Umbilical cord (tissue), 2 donors: ENCODE measurements at places on chromosomes 13 and 19. TPM values are rescaled to one million over a fixed set of nuclear protein-coding genes. Genes with fewer than 3 reads are reported as not detected.
A peak's percentile ranks its signal among the peaks of the same experiment; 100 is the strongest.

- peak; percentile 94 for DNase-seq
Observed at GRCh38 chr19:17292301-17293074, 10.7 kb downstream of the ABHD8 start.

DNA sequence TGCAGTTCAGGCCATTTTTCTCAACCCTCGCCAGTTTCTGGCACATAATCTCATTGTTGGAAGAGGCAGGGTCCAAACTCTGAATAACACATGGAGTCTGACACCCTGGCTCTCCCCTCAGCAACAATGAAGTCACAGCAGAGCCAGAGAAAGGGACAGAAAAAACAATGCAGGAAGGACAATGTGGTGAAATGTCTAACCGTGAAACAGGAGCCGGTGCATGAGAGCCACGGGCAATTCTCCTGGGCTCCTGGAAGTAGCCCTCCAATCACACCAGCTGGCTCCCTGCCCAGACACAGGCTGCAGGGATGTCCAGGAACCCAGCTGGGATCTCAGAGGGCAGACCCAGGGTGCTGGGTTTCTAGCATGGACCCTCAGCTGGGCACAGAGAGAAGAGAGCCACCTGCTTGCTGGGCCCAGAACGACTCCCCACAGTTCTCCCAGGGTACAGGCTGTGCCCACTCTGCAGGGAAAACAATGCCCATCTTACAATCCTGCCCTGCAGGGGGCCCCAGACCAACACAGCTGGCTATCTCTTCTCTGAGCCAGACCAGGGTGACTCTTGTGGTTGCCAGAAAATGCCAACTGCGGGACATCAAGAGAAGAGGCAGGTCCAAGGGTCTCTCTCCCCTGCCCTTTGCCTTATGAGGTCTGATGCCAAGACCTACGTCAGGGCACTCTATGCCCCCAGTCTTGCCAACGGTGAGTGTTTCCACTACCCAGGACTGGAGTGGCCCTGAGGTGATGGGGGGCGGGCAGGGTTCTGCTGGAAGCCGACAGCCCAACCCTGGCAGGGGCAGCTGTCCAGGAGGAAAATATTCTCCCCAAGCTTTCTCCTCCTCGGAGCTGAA is 64.5 kb downstream of the CEBPG start:
- no peak for DNase-seq

DNA sequence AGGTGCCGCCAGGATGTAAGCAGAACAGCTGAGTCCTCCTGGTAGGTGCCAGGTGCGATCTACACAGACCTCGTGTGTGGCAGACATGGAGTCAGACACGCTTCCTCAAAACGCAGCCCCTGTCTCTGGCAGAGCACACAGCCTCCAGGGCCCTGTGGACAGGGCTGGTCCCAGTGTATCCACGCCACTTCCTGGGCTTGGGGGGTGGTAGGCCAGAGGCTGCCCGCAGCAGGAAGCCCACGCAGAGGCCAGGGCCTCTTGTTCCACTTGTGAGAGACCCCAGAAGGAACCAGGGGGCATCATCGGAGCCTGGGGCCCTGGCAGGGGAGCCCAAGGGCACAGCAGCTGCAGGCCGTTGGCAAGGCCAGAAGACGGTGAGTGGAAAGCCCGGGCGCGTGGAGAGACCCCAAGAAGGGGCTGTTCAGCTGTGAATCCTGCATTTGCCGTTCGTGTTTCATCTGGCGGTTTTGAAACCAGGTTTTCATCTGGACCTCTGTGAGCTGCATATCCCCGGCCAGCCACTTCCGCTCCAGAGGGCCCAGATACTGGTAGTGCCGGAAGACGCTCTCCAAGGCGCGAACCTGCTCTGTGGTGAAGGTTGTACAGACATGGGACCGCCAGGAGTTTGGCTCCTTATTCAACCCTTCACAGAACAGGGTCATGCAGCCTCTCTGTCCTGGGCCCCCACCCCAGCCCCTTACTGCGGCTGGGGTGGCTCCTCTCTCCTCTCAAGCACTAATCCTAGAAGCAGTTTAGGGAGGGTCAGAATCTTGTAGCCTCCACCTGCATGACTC is 25.1 kb upstream of the SLITRK1 start:
- no peak for DNase-seq

DNA sequence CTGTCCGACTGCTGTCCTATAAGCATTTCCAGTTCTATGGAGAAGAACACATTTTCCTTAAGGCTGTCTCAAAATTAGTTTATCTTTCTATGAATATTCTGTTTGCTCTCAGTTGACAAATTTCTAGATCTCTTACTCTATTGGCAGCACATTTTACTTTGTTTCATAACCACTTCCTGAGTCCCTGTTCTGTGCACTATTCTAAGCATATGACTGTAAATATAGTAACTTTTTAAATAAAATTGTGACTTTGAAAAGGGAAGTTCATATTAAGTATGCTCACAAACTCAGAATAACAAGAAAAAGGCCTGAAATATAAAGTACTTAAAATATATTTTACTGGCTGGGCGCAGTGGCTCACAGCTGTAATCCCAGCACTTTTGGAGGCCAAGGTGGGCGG is 56.5 kb upstream of the HTR2A start:
- DNase-seq, result no peak

GRCh38 chr19:55113570-55114039 is 3.8 kb downstream of the PPP1R12C start:
- DNase-seq, result peak; percentile 94

DNA sequence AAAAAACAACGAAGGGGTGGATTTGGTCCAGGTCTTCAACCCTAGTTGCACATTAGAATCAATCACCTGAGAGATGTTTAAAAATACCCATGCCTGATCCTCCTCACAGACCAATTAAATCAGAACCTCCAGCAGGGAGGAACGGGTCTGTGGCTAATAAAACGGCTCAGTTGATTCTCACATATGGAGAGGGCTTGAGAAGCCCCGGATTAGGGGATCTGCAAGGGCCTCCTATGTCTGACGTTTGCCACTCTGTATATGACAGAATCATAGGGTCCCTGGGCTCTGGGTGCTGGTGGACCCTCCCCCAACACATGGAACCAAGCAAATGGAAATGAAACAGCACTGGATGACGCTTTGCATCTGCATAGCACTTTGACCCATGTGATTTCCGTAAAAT is 36.7 kb upstream of the C13orf42 start:
- no peak for DNase-seq

DNA sequence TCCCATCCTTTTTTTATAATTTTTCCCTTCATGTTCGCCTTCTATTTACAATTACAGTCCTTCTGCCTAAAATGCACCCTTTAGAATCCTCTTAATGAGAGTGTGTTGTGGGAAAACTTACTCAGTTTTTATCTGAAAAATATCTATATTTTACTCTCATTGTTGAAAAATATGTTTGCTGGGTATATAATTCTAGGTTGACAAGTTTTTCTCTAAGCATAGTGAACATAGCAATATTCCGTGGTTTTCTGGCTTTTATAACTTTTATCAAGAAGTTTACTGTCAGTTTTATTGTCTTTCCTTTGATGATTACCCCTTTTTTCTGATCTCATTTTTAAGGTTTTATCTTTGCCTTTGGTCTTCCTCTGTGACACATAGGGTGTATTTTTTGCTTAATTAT is 57.3 kb downstream of the UQCRFS1 start:
- DNase-seq, result no peak

Gene GPC6
- total RNA-seq, result 37.6 TPM

- peak; percentile 59 for DNase-seq
Observed at GRCh38 chr13:21074546-21074945, 13.2 kb upstream of the LATS2 start.

- no peak for DNase-seq
Observed at GRCh38 chr13:109859216-109859835, 72.9 kb upstream of the IRS2 start.

Gene ZNF763
- 11.6 TPM for total RNA-seq

DNA sequence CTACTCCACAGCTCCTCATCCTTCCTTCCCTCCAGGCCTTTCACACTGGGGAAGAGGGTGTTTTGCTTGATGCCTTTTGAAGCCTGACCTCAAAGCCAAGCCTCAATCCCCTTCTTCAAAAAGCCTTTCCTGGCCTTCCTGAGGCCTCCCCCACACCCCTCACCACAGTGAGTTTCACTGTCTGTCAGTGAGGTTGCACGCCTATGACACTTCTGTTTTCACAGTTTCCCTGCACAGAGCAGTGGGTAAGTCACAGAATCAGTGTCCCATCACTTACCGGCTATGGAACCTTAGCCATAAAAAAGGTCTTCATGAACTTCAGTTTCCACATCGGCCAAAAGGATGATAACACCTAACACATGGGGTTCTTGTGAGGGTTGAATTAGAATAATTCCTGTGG is 371.4 kb downstream of the UQCRFS1 start:
- DNase-seq, result no peak

Gene SYNGR4
- total RNA-seq, result not detected

Gene U2AF1L4
- not detected for total RNA-seq
